ENCODE measurements at places on chromosomes 4 and X.

DNA sequence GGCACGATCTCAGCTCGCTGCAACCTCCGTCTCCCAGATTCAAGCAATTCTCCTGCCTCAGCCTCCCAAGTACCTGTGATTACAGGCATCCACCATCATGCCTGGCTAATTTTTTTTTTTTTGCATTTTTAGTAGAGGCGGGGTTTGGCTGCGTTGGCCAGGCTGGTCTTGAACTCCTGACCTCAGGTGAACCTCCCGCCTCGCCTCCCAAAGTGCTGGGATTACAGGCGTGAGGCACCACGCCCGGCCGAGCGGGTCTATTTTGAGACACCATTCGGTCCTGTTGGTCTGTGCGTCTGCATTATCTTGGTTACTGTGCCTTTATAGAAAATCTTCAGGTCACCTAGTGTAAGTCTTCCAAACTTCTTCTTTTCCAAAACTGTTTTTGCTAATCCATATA, 21.7 kb upstream of the RGS12 start:
- no peak for DNase-seq

DNA sequence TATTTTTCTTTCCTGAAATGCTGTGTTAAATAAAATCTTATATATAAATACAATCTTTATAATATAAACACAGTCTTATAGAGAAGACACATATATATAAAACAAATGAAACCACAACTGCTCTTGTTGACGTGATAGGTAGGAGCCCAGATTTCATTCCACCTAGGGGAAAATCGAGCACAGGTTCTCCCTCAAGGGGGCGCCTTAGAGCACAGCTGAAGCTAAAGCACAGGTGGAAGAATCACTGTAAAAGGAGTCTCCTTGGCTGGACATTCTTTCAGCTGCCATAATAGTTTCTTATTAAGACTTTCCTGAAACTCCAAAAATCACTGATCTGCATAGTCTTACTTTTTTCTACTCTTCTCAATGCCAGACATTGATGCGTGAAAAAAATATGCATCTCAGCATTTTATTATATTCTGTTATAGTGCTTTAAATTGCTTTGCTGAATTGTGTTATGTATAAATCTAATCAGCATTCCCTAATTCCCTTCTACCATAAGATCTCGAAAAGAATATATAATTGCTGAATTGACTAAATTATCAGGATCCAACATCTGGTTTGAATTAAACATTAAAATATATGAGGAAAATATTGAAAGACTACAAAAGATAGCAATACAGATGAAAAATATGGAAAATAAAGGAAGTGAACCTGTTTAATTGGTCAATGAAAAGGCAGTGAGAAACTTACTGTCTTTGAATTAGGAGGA, 25.5 kb upstream of the RXFP1 start:
- peak; percentile 22 for DNase-seq

- DNase-seq = no peak
Observed at GRCh38 chr4:55507612-55508011, 39.1 kb downstream of the CLOCK start.

- peak; percentile 21 for DNase-seq
Observed at GRCh38 chr4:41257257-41257901, 651 bp downstream of the UCHL1 start.

- no peak for DNase-seq
Observed at GRCh38 chrX:9937761-9938160, 29.4 kb upstream of the CLDN34 start.

- no peak for DNase-seq
Observed at GRCh38 chrX:110341189-110342035, 17.2 kb upstream of the RTL9 start.

DNA sequence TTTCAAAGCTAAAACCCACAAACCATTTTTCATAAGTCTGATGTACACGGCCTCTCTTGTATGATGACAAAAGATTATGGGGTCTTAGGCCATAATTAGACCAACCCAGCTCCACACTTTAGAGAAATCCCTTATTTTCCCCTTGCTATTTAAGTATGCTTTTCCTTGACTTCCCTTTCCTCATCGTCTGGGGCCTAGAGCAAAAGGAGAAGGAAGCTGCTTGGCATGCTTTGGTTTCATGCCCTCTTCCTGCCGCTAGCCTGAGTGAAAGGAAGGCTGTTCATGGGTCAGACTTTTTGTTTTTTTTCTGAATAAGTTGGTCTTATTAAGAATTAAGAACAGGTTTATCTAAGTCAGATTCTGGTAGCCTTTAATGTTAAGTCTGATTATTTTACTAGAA, 10.6 kb upstream of the RASGEF1B start:
- DNase-seq = no peak

DNA sequence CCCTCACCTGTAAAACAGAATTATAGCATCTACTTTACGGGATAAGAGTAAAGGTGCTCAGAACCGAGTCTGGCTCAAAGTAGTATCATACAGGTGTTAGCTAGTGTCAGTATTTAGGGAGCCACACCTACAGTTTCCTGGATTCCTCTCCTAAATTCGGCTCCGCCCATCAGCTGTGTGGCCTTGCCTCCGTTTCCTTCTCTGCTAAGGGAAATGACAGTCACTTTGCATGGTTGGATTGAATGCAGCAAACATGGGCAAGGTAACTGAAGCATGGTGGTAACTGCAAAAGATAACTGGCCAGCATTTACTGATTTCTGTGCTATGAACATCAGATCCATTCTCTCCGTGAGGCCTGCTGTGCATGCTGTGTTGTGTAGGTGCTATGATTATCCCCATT, 2.8 kb downstream of the PPP1R3F start:
- DNase-seq = no peak

GRCh38 chrX:38805432-38806389, 4.5 kb downstream of the MID1IP1 start:
- peak; percentile 38 for DNase-seq

DNA sequence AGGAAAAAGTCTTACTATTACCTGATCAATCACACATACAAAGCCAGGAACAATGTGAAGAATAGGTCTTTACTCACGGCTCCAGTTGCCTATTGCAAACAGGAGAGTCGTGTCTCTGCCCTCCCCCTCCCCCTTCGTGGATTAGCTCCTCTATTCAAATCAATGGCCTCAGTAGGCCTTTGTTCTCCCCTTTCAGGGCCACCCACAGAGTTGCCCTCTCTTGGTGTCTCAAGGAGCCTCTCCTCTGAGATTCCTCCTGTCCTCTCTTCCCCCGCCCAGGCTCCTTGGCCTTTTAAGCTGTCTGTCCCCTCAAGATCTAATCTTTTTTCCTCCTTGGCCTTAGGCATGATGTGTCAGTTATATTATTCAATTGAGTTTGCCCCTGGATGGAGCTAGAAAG, 107.2 kb upstream of the NALF2 start:
- DNase-seq = no peak

DNA sequence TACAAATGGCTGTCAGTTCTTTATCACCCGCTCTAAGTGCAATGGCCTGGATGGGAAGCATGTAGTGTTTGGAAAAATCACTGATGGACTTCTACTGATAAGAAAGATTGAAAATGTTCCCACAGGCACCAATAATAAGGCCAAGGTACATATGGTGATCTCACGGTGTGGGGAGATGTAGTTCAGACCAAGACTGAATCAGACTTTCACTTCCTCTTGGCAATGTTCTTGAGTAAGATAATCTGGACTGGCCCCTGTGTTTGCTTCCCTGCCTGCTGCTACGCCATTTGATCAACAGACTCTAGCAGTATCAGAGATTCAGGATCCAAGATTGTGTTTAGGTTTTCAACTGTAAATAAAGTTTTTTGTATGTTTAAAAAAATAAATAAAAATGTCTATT, 682.2 kb upstream of the AMOT start:
- no peak for DNase-seq

- DNase-seq = no peak
Observed at GRCh38 chr4:176499518-176499917, 179.8 kb downstream of the SPCS3 start.

DNA sequence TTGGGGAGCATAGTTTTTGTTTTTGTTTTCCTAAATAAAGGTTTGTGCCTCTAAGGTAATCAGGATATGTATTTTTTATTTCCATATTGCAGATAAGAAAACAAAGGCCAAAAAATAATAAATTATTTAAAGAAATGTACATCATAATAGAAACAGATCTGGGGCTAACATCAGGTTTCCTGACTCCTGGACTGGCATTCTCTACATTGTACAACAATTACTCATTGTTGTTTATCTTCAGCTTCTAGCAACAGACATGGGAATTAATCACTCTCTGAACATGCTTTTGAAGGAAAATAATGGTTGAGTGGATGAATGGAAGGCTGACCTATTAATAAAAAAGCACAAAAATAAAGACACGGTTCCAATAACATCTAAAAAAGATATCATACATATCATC, 146.2 kb downstream of the KCNIP4 start:
- no peak for DNase-seq

DNA sequence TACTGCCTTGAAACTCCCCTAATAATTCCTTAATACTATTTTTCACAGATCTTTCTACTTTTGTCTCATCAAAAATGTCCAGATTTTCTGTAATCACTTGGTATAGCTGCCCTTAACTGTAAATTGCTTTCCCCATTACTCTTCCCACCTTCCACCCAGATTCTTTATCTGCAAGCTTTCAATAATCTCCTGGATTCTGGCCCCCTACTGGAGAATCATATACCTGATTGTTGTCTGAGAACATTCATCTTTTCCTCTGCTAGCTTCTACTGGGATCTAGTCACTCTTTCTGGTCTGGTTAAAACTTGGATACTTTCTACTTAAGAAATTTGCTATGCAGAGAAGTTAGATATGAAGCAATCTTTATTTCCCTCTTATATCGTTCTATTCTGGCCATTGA, 552.6 kb downstream of the PCDH19 start:
- no peak for DNase-seq

- no peak for DNase-seq
Observed at GRCh38 chr4:6043188-6043587, 25.0 kb upstream of the C4orf50 start.

- no peak for DNase-seq
Observed at GRCh38 chr4:11495291-11495690, 66.6 kb upstream of the HS3ST1 start.

- DNase-seq = no peak
Observed at GRCh38 chr4:3268395-3269104, 19.6 kb downstream of the MSANTD1 start.

- DNase-seq = no peak
Observed at GRCh38 chrX:19611636-19612376, 96.5 kb upstream of the MAP3K15 start.

DNA sequence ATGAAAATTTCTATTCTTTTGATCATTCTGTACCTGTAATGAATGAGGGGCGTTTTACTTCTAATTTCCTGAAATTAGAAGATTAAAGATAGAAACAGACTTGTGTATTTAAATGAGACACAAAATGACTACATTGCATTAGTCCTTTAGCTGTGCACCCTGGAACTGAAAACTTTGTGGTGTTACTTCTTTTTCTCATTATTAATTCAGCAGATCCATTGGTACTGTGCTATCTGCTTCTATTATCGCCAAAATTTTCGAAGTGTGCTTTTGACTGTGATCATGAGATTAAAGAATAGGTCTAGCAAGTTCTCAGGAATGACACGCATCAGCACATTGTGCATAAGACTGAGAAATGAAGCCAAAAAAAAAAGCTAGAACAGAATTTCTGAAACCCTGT, 1938.9 kb upstream of the TENM3 start:
- DNase-seq = no peak

DNA sequence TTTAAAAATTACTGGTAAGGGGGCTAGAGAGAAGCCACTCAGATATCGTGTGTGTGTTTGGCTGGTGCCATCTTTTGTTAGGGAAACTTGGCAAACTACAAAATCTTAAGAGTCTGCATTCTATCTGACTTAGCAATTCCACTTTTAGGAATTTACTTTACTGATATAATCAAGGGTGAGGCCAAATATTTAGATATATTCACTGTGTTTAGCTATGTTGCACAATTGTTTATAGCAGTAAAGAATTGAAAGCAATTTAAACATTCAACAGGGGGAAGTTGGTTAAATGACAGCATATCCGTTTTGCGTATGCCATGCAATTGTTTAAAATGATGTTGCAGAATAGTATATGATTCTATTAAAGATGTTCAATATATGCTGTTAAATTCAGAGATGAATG, 6.4 kb upstream of the HERC3 start:
- no peak for DNase-seq

GRCh38 chr4:131488772-131489171, 1660.3 kb upstream of the PCDH10 start:
- no peak for DNase-seq

DNA sequence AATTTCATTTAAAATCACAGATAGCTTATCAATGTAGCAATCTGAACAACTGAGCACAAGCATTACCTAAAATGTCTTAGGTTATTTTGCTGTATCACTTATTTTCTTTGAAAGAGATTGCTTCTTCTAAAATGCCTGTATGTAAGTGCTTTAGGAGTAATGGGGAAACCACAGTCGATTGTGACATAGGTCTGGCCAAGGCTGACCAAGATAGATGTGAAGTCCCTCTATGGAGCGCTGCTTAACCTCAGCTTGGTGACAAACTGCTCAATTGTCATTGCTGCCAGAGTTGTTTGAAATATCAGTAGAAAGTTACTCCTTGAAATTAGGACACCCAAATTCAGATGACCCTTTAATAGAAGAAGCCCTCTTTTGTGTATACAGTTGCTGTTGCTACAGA, 401.9 kb upstream of the NDST4 start:
- DNase-seq = no peak

GRCh38 chrX:118347736-118348135, 1.8 kb downstream of the WDR44 start:
- DNase-seq = no peak

DNA sequence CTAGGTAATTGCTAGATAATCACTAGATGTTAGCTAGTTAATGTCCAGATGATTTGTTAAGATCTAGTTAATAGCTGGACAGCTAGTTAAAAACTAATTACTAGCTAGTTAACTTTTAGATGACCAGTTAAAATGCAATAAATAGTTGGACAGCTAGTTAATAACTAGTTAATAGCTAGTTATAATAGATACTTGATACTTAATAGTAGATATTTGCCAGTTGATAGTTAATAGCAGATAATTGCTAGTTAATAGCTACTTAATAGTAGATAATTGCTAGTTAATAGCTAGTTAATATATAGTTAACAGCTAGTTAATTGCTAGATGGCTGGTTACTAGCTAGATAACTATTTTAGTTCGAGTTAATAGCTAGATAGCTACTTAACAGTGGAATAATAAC, 631.4 kb upstream of the CT83 start:
- DNase-seq = no peak

GRCh38 chr4:127251423-127251822, 381.3 kb upstream of the INTU start:
- DNase-seq = no peak

GRCh38 chrX:144586756-144587155, 660.5 kb upstream of the SPANXN1 start:
- DNase-seq = no peak

GRCh38 chr4:168092176-168092712, at the start of gene ANXA10:
Gene ANXA10 (plus strand): TSS chr4:168092537. CDS start chr4:168092701, 164 bp downstream.
- no peak for DNase-seq

GRCh38 chr4:150960818-150961217, 54.3 kb downstream of the LRBA start:
- DNase-seq = peak; percentile 41

DNA sequence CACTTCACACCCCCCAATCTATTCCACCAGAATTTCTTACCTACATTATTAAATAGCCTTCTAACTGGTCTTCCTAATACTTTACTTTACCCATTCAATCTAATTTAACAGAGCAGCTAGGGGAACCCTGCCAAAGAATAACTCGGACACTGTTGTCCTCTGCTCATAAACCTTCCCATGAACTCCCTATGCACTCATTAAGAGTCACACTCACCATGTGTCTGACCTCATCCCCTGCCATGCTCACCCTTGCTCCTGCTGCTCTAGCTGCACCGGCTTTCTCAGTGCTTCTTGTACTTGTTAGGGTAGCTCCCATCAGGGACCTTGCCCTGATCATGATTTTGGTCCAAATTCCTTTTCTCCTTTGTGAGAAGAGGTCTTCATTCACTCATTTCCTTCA, 54.6 kb upstream of the GUCY1A1 start:
- no peak for DNase-seq
